ENCODE measurements at places on chromosomes 5 and 9.

GRCh38 chr9:20373263-20373662, 249.0 kb downstream of the MLLT3 start:
- no peak for DNase-seq

DNA sequence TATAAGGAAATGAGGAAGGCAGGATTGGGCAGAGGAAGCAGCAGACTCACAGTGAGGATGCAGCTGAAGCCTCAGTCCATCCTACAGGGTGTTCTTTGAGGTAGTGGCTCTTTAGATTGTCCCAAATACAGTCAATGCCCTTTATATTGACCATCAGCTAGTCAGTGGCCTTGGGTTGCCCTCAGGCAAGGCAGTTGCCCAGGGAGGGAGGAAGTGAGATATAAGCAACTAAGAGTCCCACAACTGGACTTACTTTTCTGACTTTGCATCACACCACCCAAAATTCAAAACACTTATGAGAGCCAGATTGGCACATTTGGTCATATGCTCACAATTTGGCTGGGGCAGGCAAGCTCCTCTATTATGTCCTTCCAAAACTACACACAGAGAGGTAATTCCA, 9.4 kb upstream of the SLC12A2 start:
- DNase-seq: no peak

DNA sequence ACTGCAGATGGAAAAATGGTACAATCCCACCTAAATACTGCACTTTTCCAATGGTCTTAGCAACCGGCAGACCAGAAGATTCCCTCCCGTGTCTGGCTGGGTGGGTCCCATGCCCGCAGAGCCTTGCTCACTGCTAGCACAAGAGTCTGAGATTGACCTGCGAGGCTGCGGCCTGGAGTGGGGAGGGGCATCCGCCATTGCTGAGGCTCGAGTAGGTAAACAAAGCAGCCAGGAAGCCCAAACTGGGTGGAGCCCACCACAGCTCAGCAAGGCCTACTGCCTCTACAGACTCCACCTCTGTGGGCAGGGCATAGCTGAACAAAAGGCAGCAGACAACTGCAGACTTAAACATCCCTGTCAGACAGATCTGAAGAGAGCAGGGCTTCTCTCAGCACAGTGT, 221.6 kb upstream of the CTNND2 start:
- no peak for DNase-seq

DNA sequence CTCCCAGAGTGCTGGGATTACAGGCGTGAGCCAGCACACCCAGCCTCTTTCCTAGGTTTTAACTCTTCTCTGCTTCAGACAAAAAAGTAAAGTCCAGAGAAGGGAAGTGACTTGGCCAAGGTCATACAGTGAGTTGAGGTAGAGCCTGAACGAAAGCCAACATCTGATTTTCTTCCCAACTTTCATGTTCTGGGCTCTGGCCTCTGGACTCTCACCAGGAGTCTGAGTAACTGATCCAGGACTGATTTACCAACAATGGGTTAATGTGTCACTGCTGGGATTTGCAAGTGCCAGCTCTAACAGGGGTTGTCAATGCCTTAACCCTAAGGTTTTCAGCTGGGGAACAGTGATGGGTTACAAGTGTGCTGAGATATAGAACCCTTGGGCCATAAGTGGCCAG, 32.2 kb upstream of the LARP1 start:
- DNase-seq: no peak

- no peak for DNase-seq
Measured at GRCh38 chr5:8521991-8522390, 653.0 kb downstream of the MTRR start.

DNA sequence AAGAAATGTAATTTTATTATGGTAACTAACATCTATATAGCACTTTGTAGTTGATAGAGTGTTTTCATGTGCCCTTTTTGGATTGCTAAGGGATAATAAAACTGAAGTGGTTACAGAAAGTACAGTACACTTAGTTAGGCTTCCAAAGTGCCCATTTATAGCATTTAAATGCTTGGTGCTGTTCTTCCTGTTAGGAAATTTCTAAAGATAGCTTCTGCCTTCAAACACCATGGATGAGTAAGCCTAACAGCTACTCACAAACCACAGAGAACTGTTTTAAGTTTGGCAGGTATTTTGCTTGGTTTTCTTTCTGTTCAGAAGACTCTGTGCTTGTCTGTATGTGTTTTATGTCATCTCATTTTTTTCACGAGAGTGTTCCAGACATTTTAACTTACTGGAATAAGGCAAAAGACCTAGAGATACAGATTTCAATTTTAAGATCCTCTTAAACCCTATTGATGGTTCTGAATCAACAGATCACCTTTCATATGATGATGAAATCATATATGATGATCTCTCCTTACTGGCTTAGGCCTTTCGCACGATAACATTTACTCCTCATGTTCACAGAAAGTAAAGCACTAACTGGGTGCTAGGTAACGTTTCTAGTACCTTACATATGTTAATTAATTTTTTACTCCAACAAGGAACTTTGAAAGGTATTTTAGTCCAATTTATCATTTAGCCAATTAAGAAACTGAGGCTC, 4.4 kb downstream of the RIMOC1 start:
- no peak for DNase-seq

DNA sequence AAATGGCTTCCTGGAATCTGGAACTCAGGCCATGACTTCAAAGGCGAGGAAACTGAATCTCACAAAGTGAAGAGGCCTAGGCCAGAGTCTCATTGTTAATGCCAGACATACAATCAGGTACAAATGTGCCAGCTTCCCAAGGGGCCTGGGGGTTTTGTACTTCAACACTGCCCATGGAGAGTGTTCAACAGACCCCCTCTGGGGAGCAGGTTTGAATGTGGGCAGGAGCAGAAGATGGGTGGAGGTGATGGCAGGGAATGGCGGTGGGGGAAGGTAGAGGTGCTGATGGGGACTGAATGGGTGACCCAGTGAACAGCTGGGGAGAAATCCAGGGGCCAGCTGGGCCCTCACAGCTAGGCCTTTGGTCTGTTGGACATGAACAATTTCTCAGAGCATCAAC, 12.0 kb downstream of the FOXI1 start:
- no peak for DNase-seq

- DNase-seq: no peak
Measured at GRCh38 chr5:21774801-21775200, 1078.3 kb downstream of the CDH12 start.

GRCh38 chr5:59709846-59710245, 183.7 kb downstream of the PDE4D start:
- DNase-seq: no peak

DNA sequence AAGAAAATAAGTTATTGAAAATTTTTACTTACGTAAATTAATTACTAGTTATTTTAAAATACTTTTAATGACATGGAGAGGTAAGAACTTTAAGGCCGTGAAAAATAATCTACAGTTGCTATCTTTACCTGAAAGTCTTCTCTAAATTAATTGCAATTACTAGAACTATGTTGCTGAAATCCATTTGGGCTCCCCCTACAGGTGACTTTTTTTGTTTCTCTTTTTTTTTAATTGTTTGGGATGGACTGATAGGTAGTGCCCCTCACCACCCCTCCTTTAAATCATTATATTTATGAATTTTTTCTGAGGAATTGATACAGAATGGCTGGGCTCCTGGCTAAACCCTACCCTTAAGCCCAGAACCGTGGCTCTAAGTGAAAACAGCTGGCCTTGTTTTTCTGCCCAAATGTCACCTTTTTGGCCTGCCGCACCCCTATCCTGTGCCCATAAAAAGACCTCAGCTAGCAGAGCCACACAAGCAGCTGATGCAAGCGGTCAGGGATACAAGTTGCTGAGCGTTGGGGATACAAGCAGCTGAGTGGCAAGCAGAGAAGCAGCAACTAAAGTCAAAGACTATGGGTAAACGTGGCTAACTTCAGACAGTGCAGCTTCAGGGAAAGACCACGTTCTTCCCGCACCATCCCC, 315.2 kb upstream of the ACO1 start:
- DNase-seq: no peak

DNA sequence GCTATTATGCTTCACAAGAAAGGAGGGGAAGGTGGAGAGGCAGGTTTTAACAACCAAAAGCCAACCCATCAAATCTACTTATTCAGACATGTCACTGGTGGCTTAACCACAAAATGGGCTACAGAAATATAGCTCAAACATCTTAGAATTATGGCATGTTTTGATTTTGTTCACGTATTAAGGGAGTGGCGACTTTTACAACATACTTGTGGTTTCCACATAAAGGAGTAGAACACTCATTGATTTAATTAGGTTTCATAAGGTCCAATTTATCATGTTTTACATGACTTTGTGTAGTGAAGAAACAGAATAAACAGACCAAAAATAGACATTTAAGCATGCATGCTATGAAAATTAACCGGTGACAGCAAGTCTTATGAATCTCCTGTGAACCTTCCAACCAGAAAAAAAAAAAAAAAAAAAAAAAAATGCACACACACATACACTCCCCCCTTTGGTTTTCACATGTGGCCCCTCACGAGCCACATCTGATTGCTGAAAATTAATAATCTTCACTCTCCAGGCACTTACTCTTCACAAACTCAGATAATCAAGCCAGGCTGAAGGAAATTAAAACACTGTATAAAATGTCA, 5.4 kb downstream of the ZNF608 start:
- no peak for DNase-seq

- DNase-seq: no peak
Measured at GRCh38 chr9:128117613-128118471, 9.7 kb downstream of the PTGES2 start.

DNA sequence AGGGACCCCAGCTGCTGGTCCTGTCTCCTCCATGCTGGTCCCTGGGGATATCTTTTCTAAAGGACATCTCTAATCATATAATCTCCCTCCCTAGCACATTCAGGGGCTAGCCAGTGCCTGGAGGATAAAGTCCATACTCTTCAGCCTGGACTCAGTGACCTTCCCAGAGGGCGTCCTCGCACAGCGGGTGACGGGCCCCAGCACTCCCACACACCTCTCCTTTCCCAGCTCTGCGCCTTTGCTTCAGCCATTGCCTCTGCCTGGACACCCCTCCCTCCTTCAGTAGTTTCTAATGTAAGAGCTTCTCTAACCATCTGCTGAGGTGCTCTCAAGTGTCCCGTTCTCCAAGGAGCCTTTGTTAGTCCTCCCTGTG, 15.2 kb upstream of the TNIP1 start:
- no peak for DNase-seq

- DNase-seq: no peak
Measured at GRCh38 chr5:37110135-37110534, 139.0 kb downstream of the CPLANE1 start.

DNA sequence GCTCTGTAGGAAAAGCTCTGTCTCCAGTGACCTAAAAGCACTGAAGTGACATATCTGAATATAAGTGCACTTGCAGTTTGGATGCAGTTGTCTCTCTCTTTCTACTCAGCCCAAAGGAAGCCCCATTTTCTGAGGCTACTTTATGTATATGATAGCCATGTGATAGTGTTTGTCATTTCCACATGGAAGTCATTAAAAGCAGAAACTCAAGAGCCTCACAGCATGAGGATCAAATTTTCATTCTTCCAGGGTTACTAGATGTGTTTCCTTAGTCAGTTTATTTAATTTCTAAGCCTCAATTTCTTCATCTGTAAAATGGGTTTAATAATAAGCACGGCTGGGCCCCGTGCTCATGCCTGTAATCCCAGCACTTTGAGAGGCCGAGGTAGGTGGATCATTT, 36.7 kb downstream of the RNF44 start:
- DNase-seq: no peak

- no peak for DNase-seq
Measured at GRCh38 chr9:75071530-75072122, 16.3 kb downstream of the NMRK1 start.

GRCh38 chr9:112029921-112030444, 133.4 kb downstream of the UGCG start:
- no peak for DNase-seq

DNA sequence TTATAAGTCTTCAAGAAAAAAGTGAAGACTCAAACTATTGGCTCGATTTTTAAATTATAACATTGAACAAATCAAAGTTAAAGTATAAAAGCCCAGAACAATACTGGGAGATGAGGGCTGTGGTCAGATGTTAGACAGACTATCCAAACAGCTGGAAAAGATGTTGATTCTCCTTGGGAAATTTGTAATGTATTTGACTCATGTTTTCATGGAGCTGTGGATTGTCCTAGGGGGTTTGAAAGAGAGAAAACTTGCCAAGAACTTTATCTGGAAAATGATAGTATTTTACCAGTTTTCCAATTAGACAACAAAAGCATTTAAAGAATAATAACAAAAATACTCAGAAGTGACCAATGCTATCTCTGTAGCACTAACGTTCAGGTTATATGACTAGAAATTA, 339.2 kb downstream of the ARL15 start:
- DNase-seq: no peak

GRCh38 chr9:125649315-125649714, 57.7 kb downstream of the MAPKAP1 start:
- no peak for DNase-seq

DNA sequence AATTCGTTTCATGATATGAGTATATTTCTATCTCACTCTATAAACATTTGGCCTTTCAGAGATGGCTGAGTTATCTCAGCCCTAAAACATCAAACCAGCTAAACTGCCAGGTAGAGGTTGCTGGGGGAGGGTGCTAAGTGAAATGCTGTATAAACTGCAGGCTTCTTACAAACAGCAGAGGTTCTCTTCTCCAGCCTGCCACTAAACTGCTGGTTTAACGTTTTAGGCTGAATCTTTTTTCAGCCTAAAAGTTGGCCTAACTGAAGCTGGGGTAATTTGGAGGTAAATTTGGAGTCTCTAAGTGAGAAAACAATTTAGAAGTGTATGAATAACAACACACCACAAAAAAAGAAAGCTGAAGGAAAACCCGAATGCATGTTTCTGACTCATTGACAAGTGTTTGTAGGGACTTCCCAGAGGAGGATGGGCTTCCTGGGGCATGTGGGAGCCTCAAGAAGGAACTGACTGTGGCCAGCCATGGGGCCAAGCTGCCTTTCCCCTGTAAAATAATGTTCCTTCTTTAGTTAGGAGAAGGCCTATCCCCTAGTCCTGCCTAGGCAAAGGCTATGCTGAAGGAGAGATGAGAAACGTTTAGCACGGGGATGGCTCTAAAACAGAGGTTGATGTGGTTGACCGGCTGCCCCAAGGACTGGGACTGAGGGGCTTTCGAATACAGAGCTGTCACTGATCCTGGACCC, 44.3 kb downstream of the SLC28A3 start:
- DNase-seq: no peak

- no peak for DNase-seq
Measured at GRCh38 chr5:84379749-84380148, 4.9 kb downstream of the EDIL3 start.

GRCh38 chr5:96763026-96763425, 44.7 kb downstream of the ERAP1 start:
- no peak for DNase-seq
